ENCODE measurements at places on chromosomes 4 and X.

DNA sequence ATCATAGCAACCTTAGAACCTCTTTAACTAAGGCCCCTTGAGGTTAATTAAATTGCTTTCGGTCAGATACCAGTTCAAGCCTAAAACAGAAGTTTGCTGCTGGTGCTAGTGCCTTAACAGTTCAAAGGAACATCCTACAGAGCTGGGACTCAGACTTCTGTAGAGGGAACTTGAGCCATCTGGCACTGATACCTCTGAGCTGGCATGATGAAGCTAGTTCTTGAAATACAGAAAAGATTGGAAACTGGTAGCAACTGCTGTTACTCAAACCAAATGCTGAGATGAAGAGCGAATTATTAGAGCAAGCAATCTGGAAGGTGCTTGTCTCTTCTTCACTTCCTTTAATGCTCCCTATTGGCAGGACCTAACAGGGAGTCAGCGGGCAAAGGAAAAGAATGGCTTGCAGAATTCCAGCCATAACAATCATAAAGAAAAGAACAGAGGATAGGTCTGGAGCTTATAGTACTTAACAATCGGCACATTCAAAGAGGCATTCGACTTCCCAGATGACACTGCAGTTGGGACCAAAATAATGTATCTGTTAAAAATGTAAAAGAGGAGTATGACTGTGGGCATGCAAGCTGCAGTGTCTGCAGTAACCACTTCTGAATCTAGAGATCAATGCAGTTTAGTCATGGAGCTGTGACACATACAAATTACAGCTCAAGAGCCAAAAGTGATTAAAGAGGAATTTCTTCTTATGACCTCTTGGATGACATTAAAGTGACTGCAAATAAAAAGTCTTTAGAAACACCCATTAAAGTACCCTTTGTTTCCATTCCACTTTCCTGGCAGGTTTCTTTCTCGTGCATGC is 298.9 kb downstream of the PDGFC start:
- DNase-seq = no peak

DNA sequence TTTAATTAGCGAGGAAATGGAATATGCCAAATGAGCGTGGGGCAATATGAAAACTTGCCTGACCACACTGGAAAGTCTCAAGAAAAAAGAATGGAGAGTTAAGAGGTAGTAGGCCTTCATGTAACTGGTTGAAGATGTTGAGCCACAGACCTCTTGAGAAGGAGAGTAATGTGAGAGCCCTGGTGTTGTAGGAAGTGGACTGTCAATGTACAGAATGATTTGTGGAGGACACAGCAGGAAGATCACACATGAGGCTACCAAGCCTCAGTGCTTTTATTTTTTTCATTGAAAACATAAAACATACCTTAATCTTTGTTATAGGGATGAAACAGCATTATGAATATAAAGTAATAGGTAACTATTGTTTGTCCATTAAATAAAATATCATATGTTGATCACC is 331.6 kb downstream of the UNC5C start:
- DNase-seq = no peak

- no peak for DNase-seq
These were observed 225.8 kb upstream of the SPRY1 start for GRCh38 chr4:123170843-123171242.

GRCh38 chr4:146545102-146545501 is 23.4 kb upstream of the SLC10A7 start:
- no peak for DNase-seq

DNA sequence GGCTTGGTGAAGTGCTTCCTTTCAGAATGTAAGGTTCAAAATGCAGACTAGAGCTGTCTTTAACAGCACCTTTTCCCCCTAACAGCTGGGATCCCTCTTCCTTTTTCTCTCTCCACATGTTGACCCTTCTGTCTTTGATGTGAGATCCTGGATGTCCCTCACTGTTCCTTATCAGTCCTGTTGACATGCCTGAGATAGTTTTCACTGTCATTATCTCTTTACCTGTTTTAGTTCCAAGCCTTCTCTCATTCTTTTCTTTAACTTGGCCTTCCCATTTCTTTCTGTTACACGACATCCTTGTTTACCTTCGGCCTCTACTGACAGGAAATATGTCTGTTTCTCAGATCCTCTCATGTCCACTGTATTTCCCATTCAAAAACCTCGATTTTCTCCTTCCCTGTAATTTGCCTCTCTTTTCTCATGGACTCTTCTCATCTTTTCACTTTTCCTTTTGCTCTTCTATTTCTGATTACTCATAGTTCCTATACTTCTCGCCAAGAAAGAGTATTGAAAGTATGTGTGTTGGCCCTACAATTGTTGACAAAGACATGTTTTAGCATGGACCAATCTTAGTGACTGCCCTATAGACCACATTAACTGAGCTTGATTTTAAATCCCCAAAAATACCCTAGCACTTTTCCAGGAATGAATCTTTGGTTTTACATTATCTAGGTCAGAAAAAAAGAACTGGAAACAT is 1.2 kb upstream of the SOWAHB start:
- no peak for DNase-seq

DNA sequence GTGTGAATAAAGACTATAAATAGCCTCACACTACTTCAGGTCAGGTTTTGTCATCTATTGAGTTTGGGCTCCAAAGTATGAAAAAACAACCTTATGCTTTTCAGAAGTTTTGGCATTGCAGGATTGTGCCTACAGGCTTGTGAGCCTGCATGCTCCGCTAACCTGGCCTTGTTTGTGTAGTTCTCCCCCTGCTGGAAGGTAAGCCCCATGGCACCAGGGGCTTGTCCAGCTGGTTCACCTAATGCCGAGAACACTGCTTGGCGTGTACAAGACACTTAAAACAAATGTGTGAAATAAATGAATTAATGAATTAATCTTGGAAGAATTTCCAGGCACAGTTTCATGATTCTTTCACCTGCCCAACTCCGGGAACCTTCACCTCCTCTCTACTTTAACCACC is 1.8 kb upstream of the HSD17B10 start:
- peak; percentile 72 for DNase-seq

DNA sequence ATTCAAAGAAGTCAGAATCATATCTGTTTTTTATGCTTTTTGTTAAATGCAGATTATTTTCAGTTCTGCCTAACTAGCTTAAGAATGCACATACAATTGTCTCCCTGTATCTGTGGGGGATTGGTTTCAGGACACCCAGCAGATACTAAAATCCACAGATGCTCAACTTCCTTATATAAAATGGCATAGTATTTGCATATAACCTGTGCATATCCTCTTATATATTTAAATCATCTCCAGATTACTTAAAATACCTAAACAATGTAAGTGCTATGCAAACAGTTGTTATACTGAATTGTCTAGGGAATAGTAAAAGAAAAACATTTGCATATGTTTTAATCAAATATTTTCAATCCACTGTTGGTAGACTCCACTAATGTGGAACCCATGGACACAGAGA is 279.4 kb downstream of the TMA16 start:
- no peak for DNase-seq

- DNase-seq = no peak
These were observed 123.3 kb downstream of the MBNL3 start for GRCh38 chrX:132365490-132365889.
